Stimulated activated CD4-positive, alpha-beta T cell treated with anti-CD3 and anti-CD28 coated beads, TNF-alpha, amount 100 ng/mL, for 1 hour (primary cell): ENCODE measurements at places on chromosomes 12 and 14.

DNA sequence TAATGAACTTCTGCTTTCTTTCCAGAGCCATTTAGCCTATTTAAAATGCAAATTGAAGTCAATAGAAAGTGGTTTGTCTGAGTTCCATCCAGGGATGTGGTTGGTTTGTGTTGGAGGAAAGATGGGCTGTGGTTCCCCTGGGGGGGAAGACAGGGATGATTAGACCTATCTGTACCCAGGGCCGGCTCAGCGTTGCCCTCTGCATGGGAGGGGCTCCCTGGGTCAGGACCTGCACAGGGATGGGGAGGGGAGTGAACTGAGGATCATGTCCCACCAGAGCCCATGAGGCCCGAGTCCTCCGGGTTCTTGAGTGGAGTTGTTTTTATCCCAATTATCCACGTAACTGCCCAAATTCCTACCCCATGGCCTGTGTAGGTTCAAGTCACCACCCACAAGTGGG lies 76.9 kb upstream of the SFSWAP start:
- no peak for DNase-seq

- DNase-seq: no peak
These were observed 2.7 kb downstream of the ARID2 start for GRCh38 chr12:45732250-45732649.

- DNase-seq: no peak
These were observed 471.8 kb downstream of the TMEM117 start for GRCh38 chr12:44307506-44308168.

DNA sequence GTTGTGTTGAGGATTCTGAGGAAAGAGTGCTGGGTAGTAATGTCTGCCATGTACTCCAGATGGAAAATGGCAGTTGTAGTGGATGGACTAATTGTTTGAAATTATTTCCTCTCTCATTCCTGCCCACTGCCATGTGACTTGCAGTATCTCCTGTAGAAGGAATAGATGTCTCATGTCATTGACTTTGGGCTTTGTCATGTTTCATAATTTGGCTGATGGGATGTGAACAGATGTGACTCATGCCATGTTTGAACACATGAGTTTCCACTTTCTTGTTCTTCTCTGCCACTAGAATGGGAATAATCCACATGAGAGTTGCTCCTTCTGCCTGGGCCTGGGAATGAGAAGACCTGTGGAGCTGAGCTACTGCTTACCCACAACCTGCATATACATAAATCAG lies 2.4 kb upstream of the CALCOCO1 start:
- DNase-seq: no peak

GRCh38 chr12:51496895-51497294 lies 72.3 kb downstream of the SLC4A8 start:
- DNase-seq: no peak

DNA sequence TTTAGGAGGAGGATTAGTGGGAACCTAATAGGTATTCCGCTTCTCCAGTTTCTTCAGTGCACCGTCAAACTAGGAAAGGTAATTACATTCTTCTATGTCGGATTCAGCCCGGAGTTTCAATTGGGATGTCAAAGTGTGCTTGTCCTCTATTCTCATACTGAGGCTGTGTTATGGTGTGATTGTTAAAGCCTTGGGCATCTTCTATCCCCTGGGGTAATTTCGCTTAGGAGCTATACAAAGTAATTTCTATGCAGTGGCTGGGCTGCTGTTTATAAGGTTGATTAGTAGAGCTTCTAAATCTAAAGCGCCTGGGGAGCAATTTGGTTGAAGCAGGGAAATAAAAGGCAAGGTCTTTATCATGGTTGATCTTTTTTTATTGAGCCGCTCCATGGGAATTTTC lies 399.6 kb downstream of the ZFP36L1 start:
- DNase-seq: no peak

DNA sequence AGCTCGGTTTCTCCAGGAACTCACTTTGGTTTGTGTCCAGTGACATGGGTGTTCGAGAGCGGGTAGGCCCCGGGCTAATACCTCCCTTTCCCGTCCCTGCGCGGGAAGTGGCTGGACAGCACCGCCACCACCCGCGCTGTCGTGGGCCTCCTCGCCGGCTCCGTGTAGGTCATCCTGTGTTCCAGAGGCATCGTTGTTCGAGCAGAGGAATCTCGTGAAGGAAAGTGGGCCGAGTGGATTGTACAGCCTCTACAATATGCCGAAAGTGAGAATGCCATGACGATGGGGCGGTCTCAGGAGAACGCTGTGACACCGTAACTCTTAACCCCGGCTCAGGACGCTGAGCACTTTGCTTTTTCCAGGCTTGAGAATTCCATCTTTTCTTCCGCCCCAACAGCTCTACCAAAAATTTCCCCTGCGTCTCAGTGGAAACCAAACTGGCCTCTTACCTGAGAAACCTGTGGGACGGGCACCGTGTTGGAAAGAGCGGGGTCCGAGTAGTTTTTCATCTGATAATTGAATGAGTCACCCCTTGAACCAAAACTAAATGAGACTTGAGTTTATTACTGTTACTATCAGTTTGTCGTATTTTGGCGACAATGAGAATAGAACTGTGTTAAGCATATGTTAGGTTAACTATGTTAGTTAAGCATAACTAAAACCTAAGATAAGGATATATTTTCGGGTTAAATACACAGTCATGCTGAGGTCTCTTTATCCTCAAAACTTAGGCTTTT lies 510 bp downstream of the EIF2S1 start:
- no peak for DNase-seq

DNA sequence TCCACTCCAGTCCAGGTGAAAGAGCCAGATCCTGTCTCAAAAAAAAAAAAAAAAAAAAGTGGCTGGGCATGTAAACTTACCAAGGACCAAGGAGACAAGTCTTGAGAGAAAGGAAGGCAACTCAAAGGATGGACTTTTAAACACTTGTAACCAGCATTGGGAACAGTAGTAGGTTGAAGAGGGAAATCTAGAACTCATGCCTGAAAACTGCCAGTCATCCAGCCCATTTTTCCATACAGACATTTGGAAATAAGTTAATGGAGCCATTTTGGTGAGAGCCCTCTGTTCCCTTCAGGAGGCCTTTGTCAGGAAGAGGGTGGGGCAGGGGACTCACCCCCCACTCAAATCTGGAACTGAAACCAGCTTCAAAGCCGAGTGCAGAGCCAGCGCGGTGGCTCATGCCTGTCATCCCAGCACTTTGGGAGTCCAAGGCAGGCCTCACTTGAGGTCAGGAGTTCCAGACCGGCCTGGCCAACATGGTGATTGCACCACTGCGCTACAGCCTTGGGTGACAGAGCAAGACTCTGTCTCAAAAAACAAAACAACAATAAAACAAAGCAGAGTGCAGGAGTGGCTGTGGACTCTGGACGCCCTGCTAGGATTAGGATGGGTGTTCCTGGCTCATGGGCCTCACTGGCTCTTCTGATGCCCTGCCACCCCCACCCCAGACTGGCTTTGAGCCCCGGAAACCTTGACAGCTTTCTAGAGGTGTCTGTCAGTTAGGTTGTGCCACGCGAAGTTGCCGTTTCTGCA lies 1.6 kb upstream of the MLXIP start:
- DNase-seq: no peak

DNA sequence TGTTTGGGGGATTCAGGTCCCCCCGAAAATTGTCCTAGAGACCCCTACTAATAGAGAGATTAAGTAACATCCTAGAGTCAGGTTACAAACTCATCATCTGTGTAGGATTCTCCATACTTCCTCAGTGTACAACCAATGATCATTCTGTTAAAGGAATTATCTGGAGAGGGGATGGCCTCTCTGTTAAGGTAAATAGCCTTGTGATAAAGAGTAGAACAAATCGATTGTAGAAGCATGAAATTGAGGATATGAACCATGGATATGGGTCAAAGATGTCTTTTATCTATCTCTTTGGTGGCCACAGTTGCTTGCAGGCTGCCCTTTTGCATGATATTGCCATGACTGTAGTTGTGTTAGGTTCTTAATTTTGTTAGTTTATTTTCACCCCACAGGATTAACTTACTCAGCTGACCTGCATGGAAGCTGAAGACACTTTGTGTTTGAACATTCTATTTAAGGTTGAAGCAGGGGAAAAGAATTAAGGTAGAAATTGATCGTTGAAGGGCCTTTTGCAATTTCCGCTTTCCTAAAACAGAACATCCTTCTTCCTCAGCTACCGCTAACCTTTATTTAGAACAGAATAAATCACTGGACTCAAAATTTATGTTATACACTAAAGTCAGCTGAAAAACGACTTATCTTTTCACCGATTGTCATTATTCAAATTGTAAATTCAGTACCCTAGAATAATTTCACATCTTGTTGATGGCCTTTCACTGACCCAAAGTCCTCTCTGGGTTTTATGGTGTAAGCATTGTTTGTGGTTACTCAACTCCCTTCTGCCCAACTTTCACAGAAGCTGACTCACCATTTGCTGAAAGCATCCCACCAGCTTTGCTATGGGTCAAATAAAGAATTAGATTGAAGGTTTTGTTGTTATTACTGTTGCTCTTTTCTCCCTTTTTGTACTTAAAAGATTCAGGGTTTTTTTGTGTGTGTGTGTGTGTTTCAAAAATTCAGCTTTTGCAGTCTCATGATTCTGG lies 52.3 kb downstream of the IRAK3 start:
- DNase-seq: no peak

- DNase-seq: no peak
These were observed 1217.4 kb upstream of the FLRT2 start for GRCh38 chr14:84312551-84312950.

DNA sequence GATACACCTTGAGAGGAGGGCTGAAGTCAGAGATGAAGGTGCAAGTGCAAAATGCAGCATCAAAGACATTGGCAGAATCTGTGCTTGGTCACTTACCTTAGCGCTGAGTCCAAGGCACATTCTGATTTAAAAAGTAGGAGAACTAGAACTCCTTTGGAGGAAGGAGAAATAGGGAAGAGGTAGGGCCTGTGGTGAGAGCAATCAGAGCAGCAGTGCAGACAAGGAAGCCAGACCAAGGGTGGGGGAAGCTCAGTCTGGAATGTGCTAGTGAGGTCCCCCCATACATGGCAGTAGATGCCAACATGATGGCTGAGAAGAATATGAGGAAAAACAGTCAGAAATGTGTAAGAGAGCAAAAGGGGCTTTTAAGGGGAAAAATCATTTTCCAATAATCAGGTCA lies 206.5 kb downstream of the SSPN start:
- DNase-seq: no peak

- no peak for DNase-seq
These were observed 24.6 kb upstream of the NUDT14 start for GRCh38 chr14:105205673-105206208.

DNA sequence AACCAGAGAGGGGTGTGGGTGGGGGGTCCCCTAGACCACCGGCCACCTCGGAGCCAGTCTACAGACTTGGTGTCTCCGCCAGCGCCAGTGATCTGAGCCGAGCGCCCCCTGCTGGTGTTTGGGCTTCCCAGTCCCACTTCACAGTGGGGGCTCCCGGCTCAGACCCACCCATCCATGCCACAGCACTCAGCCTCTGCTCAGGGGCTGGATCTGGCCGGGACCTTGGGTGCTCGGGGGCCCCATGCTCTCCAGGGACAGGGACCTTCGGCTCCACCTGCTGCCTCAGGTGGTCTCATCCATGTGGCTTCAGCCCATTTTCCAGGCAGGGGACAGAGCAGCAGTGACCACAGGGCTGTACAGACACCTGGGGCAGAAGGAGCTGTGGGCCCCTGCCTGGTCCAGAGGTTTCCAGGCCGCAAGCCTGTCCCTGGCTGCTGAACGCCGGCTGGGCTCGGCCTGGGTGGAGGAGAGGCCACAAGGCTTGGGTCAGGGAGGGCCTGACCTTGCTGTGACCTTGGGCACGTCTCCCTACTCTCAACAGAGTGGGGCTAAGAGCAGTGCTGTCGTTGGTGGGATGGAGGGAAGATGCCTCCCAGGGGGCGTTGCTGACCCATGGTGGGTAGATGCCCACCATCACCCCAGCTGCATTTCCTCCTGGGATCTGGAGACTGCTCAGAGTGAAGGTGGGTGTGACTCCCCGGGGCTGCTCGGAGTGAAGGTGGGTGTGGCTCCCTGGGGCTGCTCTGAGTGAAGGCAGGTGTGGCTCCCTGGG lies 86.3 kb downstream of the KIF26A start:
- no peak for DNase-seq

- no peak for DNase-seq
These were observed 17.5 kb downstream of the MTA1 start for GRCh38 chr14:105436891-105437722.

GRCh38 chr14:69716478-69717187 lies 50.3 kb upstream of the SRSF5 start:
- no peak for DNase-seq

DNA sequence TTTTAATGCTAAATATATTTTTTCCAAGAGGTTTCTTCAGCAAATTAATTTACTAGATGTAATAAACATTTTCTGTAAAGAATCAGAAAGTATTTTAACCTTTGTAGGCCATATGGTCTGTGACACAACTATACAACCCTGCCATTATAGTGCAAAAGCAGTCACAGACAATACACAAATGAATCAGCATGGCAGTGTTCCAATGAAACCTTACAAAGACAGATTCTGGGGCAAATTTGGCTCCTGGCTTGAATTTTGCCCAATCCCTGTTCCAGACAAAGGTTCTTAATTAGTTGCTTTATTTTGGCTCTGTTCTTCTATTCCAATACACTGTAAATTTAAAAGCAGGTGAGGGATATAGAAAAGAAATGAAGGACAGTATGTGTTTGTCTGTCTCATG lies 352.5 kb downstream of the C12orf50 start:
- no peak for DNase-seq

DNA sequence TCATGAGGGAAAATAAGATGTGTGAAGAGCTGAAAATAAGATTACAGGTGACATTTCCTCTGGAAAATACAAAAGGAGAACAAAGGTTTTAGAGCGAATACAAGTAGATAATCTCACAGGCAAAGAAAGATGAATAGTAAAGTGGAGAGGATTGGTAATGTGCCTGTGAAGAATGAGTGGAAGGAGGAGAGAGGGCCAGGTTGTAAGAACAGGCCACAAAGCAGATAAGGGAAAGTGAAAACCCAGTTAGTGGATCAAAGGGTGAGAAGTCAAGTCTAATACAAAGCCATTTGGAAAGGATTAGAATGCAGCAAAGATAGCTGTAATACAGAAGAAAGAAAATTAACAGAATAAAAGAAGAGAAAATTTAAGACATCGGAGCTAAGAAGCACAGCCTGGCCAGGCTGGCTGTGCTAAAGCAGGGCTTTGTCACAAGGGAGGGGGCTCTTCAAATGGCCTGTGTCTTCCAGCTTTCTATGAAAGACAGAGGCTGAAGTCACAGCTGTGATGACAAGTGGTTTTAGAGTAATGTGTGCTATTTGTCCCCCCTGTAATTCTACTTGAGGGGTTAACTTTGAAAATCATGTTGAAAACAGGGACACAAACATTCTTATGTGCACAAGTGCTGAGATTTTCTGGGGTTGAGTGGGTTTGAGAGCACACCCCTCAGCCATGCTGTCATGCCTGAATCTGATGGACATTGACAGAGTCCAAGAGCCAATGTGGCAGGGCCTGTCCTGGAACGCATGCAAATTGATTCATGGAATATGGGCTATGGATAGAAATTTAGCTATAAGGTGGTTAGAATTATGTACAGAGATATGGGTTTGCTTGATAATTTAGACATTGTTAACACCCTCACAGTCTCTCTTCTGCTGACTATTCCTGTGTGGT lies 344.5 kb upstream of the NAV3 start:
- no peak for DNase-seq
